Activated T-helper 1 cell treated with anti-CD3 and anti-CD28 coated beads, Interleukin-12 subunit alpha, Interleukin-12 subunit beta, Interleukin-2, Interleukin-4 antibody, amounts not matched to agents 30 ng/mL and 10 ng/mL and 1 ng/mL, durations not matched to agents 14 hours and 24 hours and 36 hours (primary cell): ENCODE measurements at places on chromosomes 13 and 19.

- DNase-seq: no peak
Measured at GRCh38 chr13:92896842-92897241, 329.8 kb upstream of the GPC6 start.

DNA sequence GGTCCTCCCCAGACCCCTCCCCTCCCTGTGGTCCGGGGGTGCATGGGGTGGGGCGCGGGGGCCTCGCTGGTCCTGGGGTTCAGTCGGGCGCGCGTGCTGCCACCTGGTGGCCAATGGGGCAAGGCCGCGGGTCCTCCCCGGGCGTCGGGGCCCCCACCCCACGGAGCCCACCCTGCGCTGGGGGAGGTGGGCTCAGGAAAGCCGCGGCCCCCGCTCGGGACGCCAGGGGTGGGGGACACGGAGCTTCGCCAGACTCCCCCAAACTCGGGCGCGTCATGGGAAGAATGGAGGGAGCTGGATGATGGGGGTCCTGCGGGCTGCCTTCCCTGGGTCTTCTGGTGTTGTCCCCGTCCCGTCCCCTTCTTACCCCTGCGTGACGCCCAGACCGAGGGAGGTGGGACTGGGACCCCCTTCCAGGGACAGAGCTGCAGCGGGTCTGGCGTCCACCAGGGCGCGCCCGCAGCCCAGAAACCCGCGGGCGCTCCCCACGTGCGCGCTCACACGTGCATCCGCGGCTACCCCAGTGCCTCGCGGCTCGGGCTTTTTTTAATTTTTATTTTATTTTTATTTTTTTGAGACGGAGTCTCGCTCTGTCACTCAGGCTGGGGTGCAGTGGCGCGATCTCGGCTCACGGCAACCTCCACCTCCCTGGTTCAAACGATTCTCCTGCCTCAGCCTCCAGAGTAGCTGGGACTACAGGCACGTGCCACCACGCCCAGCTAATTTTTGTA, 19.8 kb upstream of the TCF3 start:
- DNase-seq: peak; percentile 46

DNA sequence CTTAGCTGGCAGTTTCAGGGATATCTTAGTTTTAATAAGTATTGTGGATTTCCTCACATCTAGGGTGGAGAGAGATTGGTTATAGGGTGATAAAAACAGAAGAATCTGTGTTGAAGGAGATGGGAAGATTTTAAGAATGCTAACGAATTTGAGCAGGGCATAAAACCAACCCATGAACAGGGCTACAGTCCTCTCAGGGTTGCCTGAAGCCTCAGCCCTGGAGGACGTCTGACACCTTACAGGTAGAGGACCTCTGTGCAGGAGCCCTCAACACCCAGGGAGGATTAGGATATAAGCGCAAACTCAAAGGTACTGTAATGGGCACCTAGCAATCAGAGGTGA, 461 bp upstream of the WASF3 start:
- no peak for DNase-seq

GRCh38 chr19:51364200-51365106, 1.7 kb downstream of the ETFB start:
- DNase-seq: no peak

DNA sequence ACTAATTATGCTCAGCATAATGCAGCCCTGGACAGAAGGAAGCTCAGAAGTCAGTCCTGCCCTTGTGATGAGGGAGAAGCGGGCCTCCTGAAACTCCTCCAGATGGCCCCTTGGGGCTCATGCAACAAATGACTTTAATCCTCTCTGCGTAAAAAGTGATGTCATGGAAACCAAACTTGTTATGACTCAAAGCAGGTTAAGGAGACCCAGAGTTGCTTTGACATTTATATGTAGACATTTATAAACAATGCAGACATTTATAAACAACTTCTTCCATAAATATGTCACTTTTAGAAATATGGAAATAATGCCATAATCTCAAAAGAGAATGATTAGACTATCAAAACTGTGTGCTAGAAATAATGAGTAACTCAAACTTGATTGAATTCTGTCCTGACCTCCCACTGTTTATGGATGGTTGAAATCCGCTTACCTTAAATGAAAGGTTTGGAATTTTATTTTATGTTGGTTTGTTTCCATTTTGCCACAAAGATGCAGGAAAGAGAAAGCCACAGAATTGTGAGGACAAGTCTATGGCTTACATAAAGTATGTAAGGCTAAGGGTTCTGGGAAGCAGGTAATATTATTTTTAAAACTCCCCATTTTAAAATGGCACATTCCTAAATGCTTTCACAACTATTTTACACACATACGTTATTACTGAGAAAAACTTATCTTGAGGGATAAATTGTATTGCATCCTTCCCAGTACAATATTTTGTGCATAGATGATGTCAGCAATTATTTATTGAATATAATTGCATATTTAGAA, 73.7 kb downstream of the CYSLTR2 start:
- no peak for DNase-seq
